Mesothelial cell of epicardium (in vitro differentiated cells): ENCODE measurements at places on chromosomes 6 and 20.

- H3K4me1 ChIP-seq, result peaks cover 11% of the 10 kb centered on the region
- no peak overlapping the region for H3K4me3 ChIP-seq
- H3K27ac ChIP-seq, result no peak overlapping the region
- DNase-seq, result no peak
- H3K36me3 ChIP-seq, result peaks cover 3% of the 10 kb centered on the region
- peaks cover 11% of the 10 kb centered on the region for H3K27me3 ChIP-seq
Measured at GRCh38 chr20:48672324-48672723, 155.5 kb downstream of the PREX1 start.

DNA sequence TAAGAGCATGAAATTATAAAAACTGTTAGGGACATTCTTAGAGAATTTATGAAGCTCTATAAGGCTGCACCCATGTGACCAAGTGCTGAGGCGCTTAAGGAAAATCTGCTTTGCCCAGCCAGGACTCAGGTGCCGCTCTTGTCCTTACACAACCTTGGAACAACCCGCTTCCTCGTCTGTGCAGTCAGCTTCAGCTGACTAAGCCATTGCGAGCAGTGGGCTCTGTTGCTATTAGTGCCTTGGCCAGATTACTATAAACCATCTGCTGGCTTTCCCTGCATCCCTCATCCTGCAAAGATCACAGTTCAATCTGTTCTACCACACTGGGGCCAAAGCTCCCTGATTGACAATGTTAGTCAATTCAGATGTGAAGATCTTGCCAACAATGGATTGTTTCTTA, 89.1 kb upstream of the E2F3 start:
- no peak overlapping the region for H3K27ac ChIP-seq
- peaks cover 3% of the 10 kb centered on the region for H3K4me1 ChIP-seq
- peaks cover 4% of the 10 kb centered on the region for H3K27me3 ChIP-seq
- no peak for DNase-seq
- H3K4me3 ChIP-seq, result no peak overlapping the region
- no peaks in the 10 kb centered on the region for H3K36me3 ChIP-seq

- no peak overlapping the region for H3K27ac ChIP-seq
- no peaks in the 10 kb centered on the region for H3K36me3 ChIP-seq
- H3K27me3 ChIP-seq, result no peaks in the 10 kb centered on the region
- DNase-seq, result no peak
- H3K4me1 ChIP-seq, result peaks cover 11% of the 10 kb centered on the region
Measured at GRCh38 chr6:100266494-100267401, 198.0 kb downstream of the SIM1 start.

DNA sequence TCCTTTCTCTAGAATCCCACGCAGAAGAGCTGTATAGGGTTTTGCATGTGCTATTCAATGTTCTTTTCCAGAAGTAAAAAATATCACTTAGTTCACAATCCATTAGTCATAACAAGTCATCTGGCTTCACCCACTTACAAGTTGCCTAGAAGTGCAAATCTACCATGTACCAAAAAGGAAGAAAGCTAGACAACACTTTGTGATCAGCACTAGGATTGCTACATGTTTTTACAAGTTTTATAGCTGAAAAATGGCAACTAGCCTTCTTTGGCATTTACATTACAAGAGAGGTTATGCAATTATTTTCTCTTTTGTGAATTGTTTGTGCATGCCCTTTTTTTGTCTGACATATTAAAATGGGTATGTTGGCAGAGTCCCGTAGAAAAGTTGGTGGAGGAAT, 85.6 kb upstream of the PTPRK start:
- no peak overlapping the region for H3K27ac ChIP-seq
- no peaks in the 10 kb centered on the region for H3K27me3 ChIP-seq
- no peaks in the 10 kb centered on the region for H3K36me3 ChIP-seq
- H3K4me3 ChIP-seq, result no peak overlapping the region
- DNase-seq, result no peak

DNA sequence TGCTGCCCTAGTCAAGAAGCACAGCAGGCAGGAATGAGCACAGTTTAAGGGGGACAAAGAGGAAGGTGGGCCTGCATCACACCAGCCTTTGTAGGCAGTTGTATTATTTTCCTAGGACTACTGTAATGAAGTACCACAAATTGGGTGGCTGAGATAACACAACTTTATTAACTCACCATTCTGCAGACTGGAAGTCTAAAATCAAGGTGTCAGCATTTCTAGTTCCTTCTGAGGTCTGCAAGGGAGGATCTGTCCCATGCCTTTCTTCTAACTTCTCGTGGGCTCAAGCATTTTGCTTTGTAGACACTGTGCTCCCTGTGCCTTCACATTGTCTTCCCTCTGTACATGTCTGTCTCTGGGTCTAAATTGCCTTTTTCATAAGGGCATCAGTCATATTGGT, 488.5 kb upstream of the JARID2 start:
- H3K4me1 ChIP-seq, result no peaks in the 10 kb centered on the region
- H3K27ac ChIP-seq, result no peak overlapping the region
- H3K4me3 ChIP-seq, result no peak overlapping the region
- peaks cover 3% of the 10 kb centered on the region for H3K27me3 ChIP-seq

DNA sequence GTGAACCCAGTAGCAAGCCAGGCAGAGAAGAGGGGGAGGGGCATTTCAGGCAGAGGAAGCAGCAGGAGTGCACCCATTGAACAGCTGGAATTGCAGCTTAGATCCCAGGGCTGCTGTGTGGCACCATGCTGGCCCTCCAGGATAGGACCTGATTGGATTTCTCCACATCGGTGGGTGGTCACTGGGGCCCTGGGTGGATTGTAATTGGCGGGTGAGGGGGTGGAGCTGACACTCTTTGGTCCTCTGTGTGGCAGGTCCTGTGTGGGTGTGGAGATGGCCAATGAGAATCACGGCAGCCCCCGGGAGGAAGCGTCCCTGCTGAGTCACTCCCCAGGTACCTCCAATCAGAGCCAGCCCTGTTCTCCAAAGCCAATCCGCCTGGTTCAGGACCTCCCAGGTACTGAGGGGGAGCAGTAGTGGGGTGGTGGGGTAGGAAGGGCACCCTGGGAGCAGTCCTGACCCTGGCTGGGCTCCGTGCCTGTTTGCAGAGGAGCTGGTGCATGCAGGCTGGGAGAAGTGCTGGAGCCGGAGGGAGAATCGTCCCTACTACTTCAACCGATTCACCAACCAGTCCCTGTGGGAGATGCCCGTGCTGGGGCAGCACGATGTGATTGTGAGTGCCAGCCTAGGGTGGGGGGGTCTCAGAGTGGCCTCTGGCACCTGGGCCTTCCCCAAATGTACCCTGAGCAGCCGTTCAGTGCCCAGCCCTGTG, 4.4 kb downstream of the PCIF1 start:
- H3K4me3 ChIP-seq, result no peak overlapping the region
- DNase-seq, result no peak
- H3K4me1 ChIP-seq, result peaks cover 9% of the 10 kb centered on the region
- H3K27me3 ChIP-seq, result no peaks in the 10 kb centered on the region
- H3K36me3 ChIP-seq, result peaks cover 22% of the 10 kb centered on the region
- no peak overlapping the region for H3K27ac ChIP-seq

DNA sequence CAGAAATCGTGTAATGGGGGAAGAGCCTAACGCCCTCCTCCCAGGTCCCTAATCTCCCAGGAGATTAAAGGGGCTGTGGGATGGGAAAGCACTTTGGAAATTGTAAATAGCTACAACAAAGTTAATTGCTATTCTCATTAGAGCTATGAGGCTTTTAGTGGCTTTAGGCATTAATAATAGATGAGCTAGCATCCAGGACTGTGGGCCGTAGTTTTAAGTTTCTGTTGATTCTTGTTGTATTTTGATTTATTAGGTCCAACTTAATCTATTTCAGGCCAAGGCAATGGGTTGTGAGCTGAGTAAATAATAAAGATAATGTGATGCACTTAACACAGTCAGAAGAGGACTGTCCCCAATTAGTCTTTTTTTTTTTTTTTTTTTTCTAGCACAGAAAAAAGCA, 67.7 kb downstream of the ANKRD6 start:
- H3K36me3 ChIP-seq, result no peaks in the 10 kb centered on the region
- H3K27me3 ChIP-seq, result no peaks in the 10 kb centered on the region
- H3K4me1 ChIP-seq, result peaks cover 32% of the 10 kb centered on the region
- H3K4me3 ChIP-seq, result no peak overlapping the region
- DNase-seq, result no peak

DNA sequence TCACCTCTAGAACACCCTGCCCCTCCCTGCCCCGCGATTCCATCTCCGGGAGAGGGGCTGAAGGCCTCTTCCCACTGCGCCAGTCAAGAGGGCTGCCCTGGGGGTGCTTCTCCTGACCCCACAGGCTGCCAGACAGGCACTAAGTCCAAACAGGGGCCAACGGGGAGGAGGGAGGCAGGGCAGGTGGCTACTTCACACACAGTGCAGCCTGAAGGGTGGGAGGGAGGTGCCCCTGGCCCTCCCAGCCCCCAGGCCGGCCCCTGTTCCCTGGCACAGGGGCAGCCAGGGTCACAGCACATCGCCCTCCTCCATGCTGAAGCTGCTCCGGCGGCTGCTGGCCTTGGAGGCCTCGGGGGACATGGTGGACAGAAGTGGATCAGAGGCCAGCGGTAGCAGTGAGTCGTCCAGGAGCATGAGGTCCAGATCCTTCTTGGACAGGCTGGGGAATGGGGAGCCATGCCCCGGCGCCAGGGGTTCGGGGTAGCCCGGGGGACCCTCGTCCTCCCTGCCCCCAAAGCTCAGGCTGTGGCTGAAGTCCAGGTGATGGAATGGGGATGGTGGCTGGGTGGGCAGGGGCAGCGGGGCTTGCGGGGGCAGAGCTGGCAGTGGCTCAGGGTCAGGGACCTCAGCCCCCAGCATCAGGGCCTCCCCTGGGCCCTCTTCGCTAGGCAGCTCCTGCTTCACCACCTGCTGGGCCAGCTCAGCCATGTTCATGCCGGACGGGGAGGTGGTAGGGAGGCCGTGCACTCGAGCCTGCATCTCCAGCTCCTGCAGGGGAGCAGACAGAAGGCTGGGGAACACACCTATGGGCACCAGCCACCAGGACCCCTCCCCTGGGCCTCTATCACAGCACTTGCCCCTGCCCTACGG, 46.3 kb downstream of the MDFI start:
- peaks cover 23% of the 10 kb centered on the region for H3K4me1 ChIP-seq
- H3K36me3 ChIP-seq, result no peaks in the 10 kb centered on the region
- peaks cover 3% of the 10 kb centered on the region for H3K27me3 ChIP-seq
- no peak overlapping the region for H3K4me3 ChIP-seq
- H3K27ac ChIP-seq, result no peak overlapping the region

DNA sequence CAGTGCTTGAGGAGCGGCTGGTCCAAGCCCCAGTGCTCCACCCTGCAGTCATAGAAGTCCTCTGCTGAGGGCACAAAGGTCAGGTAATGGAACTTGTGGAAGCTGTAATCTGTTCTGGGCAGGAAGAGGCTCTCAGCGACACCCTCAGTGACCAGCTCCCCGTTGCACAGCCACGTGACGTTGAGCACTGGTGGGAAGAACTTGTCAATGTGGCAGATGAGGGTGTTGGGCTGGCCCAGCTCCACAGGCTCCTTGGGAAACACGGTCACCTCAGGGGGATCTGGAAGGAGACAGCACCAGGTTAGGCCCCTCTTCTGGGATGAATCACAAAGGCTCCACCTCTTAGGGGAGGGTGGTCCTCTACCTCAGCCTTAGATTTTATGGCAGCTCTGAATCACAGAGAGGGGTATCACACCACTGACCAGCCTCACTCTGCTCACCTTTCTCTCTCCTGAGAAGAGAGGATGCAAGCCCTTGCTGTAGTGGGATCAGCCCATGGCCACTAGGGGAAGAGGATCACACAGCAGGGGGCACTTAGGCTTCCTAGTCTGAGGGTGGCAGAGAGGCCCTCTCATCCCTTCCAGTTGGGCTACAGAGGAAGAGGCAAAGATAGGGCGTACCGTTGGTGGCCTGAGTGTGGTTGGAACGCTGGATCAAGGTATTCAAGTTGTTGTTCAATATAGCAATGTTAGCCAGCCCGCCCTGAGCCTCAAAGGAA, 4.3 kb downstream of the HLA-DPA1 start:
- H3K27ac ChIP-seq, result no peak overlapping the region
- DNase-seq, result no peak
- no peaks in the 10 kb centered on the region for H3K4me1 ChIP-seq
- H3K27me3 ChIP-seq, result peaks cover 27% of the 10 kb centered on the region

DNA sequence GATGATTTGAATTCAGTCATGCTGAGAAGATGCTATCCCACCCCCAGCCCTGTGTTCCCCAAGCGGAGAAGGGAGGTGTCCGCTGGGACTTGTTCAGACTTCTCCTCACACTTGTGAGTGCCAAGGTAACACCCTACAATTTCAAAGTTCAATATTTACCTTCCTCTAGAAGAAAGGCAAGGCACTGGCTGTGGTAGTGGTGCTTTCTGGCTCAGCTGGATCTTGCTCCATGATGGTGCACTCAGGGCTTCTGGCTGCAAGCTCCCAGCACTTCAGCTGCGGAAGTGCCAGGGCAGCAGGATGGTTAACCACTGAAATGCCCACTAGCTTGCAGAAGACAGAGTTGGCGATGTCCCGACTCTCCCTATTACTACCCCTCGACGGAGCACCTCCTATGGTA, 135.4 kb downstream of the MTFR2 start:
- H3K27ac ChIP-seq, result no peak overlapping the region
- no peak overlapping the region for H3K4me3 ChIP-seq
- H3K4me1 ChIP-seq, result peaks cover 73% of the 10 kb centered on the region

- H3K27me3 ChIP-seq, result peaks cover 2% of the 10 kb centered on the region
- H3K36me3 ChIP-seq, result no peaks in the 10 kb centered on the region
- H3K4me1 ChIP-seq, result peaks cover 25% of the 10 kb centered on the region
- H3K27ac ChIP-seq, result peak overlapping the region; percentile 27
- no peak for DNase-seq
Measured at GRCh38 chr20:57770852-57771720, 61.3 kb upstream of the PMEPA1 start.

GRCh38 chr6:73200735-73201134, 24.6 kb downstream of the KHDC1L start:
- H3K27me3 ChIP-seq, result no peaks in the 10 kb centered on the region
- H3K4me1 ChIP-seq, result no peaks in the 10 kb centered on the region
- H3K27ac ChIP-seq, result no peak overlapping the region
- DNase-seq, result no peak

DNA sequence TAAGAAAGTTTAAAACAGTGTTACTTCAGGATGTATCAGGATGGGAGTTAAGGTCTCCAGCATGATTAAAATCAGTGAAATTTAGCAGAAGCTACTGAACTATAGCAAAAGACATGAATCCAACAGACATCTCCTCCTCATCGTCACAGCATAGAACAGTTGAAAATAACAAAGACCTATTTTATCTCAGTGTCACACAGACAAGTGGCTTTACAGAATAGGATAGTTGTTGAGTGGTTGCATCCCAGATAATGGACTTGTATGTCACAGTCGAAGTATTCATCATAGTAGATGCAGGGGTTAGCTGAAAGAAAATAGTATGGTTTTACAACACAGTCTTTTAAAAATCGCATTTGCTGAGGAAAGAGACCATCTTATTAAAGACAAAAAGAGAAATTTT, 31.2 kb downstream of the CRISP1 start:
- DNase-seq, result no peak
- H3K27me3 ChIP-seq, result no peaks in the 10 kb centered on the region
- no peaks in the 10 kb centered on the region for H3K36me3 ChIP-seq
- no peak overlapping the region for H3K4me3 ChIP-seq

- no peak for DNase-seq
- H3K36me3 ChIP-seq, result no peaks in the 10 kb centered on the region
- H3K4me3 ChIP-seq, result no peak overlapping the region
- no peaks in the 10 kb centered on the region for H3K27me3 ChIP-seq
- H3K27ac ChIP-seq, result no peak overlapping the region
- peaks cover 24% of the 10 kb centered on the region for H3K4me1 ChIP-seq
Measured at GRCh38 chr6:168514216-168514615, 73.2 kb downstream of the SMOC2 start.
